Stimulated activated CD4-positive, alpha-beta T cell treated with anti-CD3 and anti-CD28 coated beads, Interleukin-1b, Interleukin-23, amount 100 ng/mL, for 1 hour (primary cell): ENCODE measurements at places on chromosomes 1 and 21.

DNA sequence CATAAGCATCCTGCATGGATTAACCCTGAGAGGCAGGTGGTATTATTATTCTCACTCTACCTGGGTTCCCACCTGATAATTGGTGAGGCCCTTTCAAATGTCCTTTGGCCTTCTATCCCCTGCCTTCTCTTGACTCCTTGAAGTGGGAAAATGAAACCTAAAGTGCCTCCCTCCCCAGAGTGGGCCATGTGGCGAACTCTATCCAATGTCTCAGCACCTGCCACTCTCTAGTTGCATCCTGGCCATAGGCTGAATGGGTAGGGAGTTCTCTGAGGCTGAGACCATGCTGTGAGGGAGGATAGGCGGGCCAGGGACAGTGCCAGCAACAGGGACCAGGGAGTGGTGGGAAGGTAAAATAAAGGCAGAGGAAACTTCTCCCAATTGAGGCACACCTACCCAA is 35.3 kb downstream of the ELF3 start:
- DNase-seq = no peak

DNA sequence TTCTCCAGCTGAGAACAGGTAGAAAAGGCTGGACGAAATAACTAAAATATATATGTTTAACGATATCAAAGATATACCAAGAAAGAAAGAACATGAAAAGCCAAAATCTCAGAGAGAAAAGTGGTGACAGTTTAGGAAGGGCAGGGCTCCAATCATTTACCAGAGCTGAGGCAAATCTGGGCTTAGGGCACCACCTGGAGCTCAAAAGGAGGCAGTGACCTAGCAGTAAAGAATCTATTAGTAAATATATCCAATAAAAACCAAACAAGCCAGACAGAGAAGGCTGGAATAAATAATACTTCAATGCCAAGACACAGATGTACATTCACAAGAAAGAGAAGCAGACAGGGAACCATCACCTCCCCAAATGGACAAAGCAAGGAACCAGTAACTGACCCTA is 43.5 kb downstream of the CHIA start:
- no peak for DNase-seq

GRCh38 chr1:173560285-173560880 is 42.5 kb downstream of the SLC9C2 start:
- no peak for DNase-seq

DNA sequence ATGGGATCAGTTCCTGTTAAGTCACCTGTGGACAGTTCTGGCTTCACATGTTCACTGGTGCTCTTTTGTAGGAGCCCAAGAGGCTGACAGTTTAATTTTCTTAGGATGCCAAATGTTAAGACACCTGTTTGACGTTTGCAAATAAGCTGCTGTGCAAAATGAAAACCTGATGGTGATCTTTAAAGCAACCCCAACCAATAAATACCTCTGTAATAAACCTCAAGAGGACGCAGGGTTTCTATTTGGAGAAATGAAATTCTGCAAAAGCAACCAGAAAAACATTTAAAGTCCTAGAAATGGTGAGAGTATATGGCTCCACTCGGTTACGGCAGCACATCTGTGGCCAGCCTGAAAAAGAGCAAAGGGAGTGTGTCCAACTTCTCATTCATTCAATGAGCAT is 5.7 kb upstream of the RHEX start:
- no peak for DNase-seq

- DNase-seq = no peak
Measured at GRCh38 chr1:159675046-159675445, 39.3 kb downstream of the CRP start.

- no peak for DNase-seq
Measured at GRCh38 chr1:10784998-10785727, 11.3 kb downstream of the CASZ1 start.

- DNase-seq = no peak
Measured at GRCh38 chr1:32681999-32682398, 20.6 kb downstream of the SYNC start.

GRCh38 chr1:26287033-26287711 is 7.3 kb downstream of the SH3BGRL3 start:
- DNase-seq = peak; percentile 39

DNA sequence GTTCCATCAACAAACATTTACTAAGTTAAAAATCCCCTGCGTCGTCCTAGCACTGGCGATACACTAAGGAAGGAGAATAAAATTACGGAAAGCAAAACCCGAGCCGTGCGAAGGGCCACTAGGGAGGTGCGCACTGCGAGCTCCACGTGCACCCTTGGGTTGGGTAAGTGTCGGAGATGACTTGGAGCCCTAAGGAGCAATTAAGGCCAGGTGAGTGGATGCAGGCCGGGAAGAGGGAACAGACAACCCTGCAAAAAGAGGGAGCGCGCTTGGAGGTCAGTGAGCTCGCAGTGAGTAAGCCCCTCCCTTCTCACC is 704 bp downstream of the WDR4 start:
- DNase-seq = no peak

GRCh38 chr1:155141749-155142148 is 1.4 kb upstream of the DPM3 start:
- no peak for DNase-seq

DNA sequence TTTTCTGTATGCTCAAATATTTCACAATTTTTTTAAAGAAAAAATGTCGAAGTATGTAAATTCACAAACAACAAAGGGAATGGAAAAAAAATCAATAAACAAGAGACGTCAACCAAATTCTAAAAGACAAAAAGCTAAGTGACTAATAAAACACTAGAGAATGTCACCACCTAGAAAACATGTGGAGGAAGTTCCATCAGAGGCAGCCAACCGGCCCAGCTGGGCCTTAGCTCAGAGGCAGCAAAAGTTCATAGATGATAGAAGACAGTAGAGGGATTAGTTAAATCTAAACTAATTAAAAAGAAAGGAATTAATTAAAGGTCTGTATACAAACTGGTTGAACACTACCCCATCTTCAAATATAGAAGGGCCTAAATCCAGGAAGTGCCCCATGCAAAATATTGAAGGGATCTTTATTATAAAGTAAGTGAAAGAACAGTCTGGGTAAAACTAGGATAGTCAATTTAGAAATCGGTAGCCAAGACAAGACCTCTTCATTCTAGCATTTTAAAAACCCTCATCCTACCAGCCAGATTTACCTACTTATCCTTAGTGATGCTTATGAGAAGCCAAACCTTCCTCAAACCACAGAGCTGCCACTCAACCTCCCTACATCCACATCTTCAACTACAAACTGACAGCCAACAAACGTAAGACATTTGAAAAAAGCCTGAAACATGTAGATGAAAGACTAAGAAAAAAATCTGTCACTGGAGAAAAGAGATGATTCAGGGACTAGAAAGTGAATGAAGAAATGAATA is 23.7 kb downstream of the MRPL39 start:
- DNase-seq = no peak

- DNase-seq = no peak
Measured at GRCh38 chr1:18041685-18042355, 65.8 kb upstream of the IGSF21 start.

GRCh38 chr1:67359592-67359991 is 51.9 kb downstream of the IL12RB2 start:
- DNase-seq = no peak

DNA sequence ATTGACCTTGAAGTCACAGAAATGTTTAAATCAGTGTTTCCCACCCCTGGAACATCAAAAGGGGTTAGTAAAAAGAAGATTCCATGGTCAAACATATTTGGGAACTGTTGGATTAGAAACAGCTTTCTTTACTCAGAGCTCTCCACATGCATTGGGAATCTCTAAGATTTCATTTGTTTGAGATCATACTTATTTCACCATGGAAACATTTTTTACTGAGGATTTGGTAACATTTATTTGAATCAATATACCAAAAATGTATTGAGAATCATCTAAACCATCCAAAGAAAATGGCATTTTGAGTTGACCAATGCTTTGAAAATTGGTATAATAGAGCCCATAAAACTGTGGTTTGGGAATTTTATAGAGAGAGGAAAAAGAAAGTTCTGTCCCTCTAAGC is 25.3 kb downstream of the NGF start:
- no peak for DNase-seq

- no peak for DNase-seq
Measured at GRCh38 chr21:37155186-37155585, 82.1 kb downstream of the TTC3 start.

DNA sequence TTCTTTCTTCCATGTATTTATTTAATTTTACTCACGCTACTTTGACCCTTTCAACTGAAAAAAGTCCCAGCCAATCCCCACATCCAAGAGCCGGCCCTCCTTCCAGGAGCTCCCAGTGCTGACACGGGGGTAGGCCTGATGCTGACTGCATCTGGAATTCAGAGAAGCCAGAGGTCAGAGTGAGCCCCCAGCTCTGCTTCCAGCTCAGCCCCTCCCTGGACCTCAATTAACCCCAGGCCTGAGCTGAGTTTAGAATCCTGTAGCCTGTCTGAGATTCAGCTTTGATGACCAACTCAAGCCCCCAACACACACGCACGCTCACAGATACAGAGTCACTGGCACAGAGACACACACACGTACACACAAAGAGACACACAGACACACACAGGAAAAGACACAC is 247.9 kb downstream of the NPHP4 start:
- DNase-seq = no peak

- DNase-seq = no peak
Measured at GRCh38 chr1:173424782-173425407, 52.2 kb upstream of the PRDX6 start.

DNA sequence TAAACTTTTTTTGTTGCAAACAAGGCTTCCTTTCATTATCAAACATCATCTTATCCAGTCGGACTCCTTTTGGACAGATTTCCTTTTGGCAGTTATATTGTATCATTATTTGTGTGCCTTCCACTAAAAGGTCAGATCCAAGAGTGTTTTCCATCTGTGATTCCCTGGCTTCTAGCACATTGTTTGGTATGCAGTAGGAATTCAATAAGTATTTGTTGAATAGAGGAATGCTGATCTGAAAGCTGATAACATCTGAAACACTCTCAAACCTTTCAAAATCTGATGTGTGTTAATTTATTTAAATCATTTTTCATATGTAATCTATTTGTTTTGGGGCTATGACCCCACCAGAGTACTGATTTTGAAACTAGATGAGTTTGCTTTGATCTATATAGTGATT is 39.0 kb downstream of the NDC1 start:
- DNase-seq = no peak

DNA sequence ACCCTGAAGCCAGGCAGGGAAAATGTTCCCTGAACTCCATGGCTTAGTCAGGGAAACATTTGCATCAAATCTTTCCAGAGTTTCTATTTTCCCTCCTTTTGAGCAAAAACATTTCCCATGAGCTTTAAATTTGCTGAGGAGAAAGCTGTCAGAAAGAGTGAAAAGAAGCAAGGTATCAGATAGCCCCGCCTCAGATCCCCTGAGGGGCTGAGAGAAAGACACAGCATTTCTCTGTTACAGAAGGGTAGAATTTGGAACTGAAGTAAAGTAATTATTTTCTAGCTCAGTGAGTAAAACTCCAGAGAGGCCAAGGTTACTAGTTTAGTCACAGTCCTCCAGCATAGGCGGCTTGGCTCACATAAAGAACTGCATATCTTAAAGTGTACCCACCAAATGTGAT is 10.6 kb downstream of the FMO1 start:
- DNase-seq = no peak

DNA sequence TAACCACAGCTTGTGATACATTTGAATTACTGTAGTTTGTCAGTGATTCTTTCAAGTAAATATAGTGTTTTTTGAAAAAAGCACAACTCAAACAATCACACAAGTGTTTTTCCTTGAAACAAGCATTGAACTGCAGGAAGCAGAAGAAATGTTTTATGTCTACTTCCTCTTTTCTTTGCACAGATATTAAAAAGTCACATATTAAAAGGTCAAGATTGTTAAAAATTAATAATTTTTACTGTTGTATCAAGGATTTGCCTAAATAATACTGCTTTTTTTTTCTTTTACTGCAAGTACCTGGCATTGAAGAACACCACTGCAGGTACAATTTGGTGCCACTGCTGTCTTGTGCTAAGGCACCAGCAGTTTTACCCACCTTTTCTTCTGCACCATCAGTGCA is 214.2 kb upstream of the C1orf105 start:
- no peak for DNase-seq

- DNase-seq = no peak
Measured at GRCh38 chr1:157798211-157798610, 21.3 kb upstream of the FCRL2 start.

GRCh38 chr1:236848274-236848923 is 53.3 kb downstream of the MTR start:
- no peak for DNase-seq

DNA sequence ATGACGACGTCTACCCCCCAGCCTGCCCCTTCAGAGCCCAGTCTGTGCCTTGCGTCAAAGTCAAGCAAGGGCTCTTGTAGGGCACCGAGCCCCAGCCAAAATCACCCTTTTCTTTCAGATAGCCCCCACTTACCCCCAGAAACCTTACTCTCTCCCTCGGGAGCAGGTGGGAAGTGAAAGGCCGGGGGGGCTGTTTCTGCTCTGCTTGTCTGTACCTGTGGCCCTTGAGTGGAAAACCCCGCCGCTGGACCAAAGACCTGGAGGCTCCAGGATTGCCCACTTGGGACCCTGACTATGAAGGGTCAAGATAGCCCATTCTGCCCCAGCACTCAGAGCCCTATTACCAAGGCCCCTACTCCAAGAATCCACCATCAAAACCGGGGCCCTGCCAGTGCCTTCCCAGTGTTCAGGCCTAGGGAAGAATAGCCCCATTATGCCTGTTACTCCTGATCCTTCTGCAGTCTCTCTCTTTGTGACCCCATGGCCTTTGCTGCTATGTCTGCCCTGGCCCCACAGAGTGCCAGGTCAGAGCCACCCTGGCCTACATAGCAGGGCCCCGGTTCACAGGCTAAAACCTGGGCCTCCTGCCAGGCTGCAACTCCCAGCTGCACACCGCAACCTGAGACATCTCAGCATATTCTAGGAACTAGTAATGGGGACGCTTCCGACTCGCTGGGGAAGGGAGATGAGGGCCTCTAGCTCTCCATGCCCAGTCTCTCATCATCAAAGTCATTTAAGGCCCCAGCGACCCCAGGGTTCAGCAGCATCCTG is 22.2 kb upstream of the HPDL start:
- DNase-seq = no peak

DNA sequence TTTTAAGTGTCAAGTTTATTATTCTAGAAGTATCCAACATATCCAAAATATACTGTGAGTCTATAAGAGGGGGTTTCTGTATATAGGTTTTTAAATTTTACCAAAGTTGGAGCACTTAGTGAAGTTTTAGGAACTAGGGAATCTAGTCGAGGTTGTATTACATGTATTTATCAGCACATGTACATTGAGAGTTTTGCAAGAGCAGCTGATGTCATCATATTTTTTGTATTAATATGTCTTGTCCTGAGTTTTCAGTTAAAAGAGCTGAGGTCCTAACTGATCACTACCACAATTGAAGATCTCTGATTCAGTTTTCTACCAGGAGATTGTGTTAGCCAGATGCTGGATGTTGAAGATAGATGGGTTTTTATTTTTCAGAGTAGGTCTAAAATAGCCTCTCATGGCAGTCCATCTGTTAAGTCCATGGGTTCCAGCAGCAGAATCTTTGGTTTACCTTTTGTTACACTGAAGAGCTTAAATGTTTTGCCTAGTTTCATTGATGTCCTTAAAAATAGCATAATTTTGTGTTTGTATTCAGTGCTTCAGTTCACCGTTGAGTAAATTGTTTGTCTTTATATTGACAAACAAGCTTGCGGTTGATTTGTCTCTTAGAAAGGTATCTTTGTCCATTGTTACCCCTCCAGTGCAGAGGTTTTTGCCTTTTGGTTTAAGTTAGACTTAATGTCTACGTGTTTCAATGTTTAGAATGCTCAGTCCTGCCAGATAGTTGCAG is 16.0 kb downstream of the YBX1 start:
- DNase-seq = no peak
